ENCODE measurements at places on chromosomes 7 and 10.

DNA sequence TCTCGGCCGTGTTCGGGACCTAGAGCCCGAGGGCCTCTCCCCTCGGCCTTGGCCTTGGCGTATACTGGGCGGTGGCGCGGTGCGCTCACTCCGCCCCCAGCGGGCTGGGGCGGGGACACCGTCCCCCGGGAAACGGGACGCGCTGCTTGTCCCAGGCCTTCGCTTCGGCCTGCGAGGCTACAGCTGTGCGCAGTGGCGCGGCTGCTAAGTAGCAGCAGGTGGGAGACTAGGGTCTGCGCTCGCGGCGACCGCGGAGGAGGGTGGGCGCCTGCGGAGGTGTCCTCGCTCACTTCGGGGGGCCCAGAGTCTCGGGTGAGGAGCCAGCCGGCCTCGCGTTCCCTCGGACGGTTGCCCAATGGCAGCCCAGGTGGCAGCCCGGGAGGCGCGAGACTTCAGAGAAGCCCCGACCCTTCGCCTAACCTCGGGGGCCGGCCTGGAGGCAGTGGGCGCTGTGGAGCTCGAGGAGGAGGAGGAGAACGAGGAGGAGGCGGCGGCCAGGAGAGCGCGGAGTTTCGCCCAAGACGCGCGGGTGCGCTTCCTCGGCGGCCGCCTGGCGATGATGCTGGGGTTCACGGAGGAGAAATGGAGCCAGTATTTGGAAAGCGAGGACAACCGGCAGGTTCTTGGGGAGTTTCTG, at the start of gene DNAH11:
Gene DNAH11, plus strand, starts transcription at position 149 of the 637 bp plus-strand sequence. Its CDS starts 207 bp downstream, at position 356.
- peak; percentile 81 for DNase-seq

DNA sequence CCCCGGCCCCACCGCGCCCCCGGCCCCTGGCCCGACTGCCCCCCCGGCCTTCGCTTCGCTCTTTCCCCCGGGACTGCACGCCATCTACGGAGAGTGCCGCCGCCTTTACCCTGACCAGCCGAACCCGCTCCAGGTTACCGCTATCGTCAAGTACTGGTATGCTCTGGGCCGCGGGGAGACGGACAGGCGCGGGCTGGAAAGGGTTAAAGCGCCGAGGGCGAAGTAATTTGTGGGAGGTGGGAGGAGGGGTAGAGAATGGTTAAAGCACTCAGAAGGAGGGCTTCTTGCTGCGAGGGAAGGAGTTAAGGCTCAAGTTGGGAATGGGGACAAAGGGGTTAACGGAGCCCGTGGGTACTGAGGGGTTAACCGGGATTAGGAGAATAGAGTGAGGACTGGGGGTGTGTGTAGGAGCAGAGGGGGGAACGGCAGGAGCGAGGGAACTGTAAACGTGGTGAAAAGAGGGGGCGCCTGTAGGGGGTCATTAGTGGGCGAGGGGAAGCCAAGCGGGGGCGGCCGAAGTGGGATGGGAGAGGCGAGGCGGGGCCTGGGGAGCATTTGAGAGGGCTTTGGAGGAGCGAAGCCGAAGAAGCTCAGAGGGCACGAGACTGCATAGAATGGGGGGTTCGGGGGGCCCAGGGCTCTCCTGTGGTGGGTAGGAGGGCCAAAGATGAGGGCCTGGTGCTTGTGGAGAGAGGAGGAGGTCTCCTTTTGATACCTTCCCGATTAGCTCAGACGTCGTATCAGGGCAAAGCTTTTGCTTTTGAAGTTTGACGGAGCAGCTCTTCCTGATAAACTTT, 605 bp downstream of the SUFU start:
- peak; percentile 29 for DNase-seq

GRCh38 chr10:113273181-113274163, 279.4 kb upstream of the HABP2 start:
- DNase-seq, result no peak

DNA sequence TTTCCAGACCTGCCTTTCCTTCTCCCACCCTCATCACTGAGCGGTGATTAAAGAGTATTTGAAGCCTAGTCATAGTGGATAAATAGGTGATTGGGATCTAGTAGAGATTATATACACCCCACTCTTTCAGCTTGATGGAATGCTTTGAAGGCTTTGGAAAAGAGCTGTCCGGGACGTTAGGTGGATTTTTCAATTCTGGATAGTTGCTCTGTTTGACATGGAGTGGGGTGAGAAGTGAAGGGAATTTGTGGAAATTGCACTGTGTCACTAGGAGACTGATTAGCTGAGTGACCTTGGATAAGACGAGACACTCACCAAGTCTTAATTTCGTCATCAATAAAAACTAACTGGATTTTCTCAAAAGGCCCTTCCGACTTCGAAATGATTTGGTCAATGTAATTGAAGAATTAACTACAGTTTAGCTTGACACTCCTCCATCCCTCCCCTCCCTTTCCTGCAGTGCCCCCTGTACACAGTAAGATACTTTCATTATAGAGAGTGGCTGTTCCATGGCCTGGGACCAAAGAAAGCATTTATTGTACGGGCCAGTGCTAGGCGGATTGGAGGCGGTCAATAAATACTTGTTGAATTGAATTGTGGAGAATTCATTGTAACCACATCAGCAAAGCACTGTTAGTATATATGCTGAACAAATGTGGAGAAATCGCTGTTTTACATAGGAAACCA, 962 bp downstream of the ZKSCAN1 start:
- DNase-seq, result no peak

DNA sequence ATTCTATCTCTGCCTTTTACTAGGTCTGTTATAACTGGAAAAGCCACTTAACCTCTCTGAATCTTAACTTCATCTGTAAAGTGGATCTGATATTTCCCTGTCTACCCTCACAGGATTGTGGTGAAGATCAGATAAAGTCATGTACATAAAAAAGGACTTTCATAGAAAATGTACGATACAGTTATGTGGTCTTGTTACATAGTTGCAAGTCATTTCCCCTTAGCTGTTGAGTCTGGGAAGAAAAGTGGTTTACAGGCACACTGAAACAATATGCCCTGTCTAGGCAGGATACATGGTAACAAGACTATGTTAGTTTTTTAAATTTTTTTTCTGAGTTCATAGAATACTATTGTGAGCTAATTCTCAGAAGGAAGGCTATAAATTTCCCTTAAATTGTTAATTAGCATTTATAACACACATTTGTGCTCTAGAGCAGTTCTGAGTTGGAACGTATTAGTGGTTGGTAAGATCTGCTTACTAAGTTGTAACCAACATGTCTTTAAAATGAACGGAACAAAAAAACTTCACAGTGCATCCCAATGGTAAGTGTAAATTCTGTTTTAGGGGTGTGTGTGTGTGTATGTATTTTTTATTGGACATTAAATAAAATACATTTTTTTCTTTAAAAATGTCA, 7.1 kb upstream of the GSTO1 start:
- no peak for DNase-seq

DNA sequence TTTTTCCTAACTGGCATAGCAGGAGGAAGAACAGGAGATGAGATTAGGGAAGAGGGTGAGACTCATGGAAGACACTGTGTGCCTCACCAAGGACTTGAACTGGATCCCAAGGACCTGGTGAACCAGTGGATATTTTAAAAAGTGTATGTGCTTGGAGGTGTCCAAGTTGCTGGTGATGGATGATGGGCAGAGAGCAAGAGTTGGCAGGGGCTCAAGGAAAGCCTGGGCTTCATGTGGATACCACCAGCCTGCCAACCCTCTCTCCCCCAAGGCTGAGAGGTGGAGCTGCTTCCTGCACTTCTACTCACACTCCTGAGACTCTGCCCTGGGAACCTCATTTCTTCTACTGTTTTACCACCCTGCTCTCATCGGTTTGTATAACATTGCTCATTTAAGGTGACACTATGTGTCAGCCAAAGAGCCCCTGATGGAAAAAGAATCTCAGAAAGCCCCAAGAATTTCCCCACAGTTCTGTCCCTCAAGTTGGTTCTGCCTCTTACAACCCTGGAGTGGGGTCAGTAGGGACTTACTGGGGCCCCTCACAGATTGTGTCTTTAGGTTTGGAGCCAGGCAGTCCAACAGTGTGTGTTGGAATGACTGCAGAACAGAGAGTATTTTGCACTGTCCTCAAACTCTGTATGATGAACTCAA, 56.2 kb upstream of the PDCD4 start:
- DNase-seq, result no peak

DNA sequence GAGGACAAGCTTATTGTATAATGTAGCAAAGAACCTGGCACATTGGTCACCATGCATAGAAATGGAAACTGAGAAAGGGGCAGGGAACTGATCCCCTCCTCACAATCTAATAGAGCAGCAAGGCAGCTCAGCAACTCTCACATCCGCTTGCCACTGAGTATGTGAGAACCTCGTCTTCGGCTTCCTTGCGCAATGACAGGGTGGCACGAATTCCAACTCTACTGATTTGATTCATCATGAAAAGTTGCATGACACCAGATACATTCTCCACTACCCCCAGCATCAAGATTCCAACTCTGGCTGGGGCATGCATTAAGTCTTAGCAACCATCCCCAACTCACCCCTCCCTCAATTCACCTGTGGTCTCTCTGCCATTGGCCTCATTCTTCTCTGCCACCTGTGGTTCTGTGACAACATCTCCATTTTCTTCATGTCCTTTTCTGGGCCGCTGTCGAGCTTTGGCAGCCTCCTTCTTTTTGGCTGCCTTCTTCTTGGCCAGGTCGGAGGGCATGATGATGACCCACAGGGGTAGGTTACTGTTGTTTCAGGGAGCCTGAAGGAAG, 976 bp downstream of the ABCF2 start:
- DNase-seq, result no peak

DNA sequence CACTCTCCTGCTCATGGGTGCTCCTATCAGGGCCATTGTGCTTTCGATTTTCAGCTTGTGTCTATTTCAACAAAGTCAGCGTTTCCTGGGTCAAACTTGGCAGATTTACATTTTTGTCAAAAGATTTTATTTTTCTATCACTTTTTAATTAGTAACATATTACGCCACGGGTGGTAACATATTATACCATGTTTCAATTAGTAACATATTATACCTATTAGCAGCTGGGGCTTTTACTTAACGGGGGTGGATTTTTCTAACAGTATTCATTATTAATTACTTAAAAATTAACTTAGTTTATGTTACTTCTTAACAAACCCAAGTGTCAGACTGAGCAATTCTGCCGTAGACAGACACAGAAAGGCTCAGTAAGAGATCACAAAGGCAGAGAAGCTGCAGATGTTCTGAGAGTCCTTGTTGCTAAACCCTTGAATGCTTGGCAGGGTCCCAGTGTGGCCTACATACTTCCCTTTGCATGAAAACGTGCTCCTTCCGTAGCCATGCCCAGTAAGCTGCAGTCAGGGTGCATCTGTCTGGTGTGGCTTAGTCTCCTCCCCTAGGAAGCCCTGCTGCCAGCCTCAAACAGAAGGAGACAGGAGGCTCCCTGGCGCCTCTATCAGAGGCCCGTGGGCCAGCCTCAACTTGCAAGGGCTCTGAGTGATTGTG, 263.1 kb upstream of the CXCL12 start:
- peak; percentile 37 for DNase-seq

- no peak for DNase-seq
Measured at GRCh38 chr7:78083476-78084120, 285.0 kb downstream of the PHTF2 start.

- DNase-seq, result no peak
Measured at GRCh38 chr10:12594448-12594944, 245.1 kb downstream of the CAMK1D start.

All from pancreas (tissue), 10 donors.